ENCODE measurements at places on chromosomes 1 and 21.

GRCh38 chr1:38746402-38746935, 113.1 kb downstream of the RRAGC start:
- no peak for DNase-seq

DNA sequence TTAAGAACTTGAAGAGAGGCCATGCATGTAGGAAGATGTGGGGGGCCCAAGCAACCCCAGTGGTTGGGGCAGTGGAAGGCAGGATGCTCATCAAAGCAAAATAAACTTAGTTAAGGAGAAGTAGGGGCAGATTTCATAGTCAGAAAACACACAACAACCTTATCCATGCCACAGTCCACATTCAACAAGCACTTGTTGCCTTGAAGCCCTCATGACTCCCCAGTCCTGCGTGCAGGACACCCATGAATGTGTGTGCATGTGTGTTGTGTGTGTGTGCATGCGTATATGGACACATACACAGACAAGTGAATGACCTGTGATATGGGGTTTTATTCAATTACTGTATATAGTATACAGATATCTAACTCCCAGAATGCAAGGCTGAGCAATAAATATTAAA, 186.9 kb downstream of the PSMG1 start:
- DNase-seq: no peak

- no peak for DNase-seq
Observed at GRCh38 chr1:241647658-241648057, 4.4 kb upstream of the WDR64 start.

- DNase-seq: peak; percentile 67
Observed at GRCh38 chr1:106584107-106584506, 472.4 kb upstream of the PRMT6 start.

GRCh38 chr1:118335331-118335732, 150.3 kb upstream of the SPAG17 start:
- DNase-seq: peak; percentile 49

Data from kidney glomerular epithelial cell (primary cell).